ENCODE measurements at places on chromosomes 11 and 22. TPM values are rescaled to one million over a fixed set of nuclear protein-coding genes. Genes with fewer than 3 reads are reported as not detected.

DNA sequence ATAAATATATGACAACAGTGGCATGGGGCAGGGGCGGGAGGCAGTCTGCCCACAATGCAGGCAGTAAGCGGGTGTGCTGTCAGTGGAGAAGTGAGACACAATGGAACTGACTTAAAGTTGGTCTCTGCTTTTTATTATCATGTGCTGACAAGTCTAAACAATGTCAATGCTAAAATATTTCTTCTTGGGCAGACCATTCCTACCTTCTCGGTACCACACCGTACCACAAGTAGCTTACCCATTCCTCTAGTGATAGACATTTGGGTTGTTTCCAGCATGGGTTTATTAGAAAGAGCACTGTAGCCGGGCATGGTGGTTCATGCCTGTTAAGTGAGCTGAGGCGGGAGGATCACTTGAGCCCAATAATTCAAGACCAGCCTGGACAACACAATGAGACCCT lies 2.6 kb upstream of the CHADL start:
- no peak for DNase-seq

DNA sequence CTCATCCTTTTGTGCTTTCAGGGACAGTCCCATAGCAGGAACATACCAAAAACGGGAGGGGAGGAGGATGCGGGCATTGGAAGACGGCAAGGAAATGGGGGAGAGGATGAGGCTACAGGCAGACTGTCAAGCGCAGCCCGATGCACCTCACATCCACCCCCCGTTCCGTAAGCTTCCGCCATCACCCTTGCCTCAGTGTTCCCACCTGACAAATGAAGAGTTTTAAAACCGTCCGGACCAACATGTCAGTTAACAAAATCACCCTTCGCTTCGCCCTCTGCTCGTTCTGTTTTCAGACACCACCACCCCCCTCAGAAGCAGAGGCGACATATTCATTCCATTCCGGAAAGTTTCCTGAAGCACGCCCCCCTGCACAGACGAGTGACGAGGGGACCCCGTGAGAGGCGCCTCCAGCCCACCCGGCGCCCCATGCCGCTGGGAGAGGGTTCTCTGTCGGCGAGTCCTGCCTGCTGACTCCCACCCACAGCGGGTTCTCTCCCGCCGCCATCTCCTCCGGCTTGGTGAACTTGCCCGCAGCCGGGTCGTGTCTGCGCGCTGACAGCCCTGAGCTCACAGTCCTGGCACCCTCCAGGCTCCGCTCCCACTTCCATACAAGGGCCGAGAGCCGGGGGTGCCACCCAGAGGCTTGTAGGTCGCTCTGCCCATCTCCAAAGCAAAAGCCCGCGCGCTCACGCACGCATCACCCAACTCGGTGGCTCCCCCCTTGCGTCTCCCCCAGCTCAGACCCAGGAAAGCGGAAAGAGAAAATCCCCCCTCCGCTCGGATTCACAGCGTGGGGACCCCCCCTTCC lies 1.5 kb downstream of the IGSF9B start:
- peak; percentile 34 for DNase-seq

DNA sequence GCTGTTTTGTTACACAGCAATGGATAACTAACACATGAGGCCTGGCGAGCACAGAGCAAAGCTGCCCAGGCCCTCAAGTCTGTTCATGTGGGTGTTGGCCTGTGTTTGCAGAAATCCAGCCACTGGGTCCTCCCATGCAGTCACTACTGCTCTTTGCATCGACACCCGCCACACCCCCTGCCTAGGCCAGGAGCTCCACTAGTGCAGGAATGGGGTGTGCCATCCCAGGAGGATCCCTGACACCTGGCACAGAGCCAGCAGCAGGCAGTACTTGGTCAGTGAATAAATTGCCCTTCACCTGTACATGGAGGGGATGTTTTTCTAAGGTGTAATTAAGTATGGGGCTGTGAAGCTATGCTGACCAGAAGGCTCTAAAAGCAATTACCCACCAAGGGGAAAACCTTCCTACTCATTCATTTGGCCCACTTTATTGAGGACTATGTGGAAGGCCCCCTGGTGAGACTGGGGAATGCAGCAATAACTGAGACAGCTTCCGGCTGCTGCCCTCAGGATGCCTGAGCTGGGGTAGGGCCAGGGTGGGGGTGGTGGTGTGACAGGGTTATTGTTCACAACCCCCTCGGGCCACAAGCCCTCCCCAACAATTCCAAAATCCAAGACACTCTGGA lies 160.8 kb downstream of the CRYBB2 start:
- no peak for DNase-seq

DNA sequence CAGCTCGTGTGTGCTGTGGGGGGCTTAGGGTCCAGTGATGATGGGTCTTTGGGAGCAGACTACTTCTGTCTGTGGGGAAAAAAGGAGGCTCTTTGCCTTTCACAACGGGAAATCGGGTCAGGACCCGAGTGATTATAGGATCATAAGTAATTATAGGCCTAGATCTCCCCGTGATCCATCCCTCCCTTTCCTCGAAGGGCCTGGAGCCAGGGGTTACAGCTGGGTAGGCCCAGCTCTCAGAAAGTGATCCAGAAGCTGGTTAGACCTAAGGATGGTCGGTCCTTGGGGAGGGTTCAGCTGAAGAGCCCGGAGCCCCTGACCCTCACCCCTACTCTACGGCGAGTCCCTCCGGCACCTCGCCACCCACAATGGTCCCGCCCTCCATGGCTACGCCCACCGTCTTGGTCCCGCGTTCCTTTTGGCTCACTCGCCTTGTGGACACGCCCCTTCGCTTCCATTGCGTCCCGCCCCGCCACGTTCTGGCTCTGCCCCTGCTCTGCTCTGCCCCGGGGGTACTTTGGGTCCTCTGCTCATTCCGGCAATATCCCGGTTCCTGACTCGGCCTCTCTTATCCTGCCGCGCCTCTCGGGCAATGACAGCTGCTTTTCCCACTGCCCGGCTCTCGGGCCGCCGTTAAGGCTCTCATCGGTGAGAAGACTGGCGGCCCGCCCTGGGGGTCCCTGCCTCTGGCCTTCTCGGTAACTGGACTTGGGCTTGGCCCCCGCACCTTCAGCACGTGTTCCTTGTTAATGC lies 5.0 kb downstream of the IGSF22 start:
- peak; percentile 66 for DNase-seq

GRCh38 chr11:30282289-30282631 lies 40.6 kb upstream of the ARL14EP start:
- DNase-seq, result no peak

GRCh38 chr11:5691964-5692361 lies 2.4 kb downstream of the TRIM22 start:
- no peak for DNase-seq

DNA sequence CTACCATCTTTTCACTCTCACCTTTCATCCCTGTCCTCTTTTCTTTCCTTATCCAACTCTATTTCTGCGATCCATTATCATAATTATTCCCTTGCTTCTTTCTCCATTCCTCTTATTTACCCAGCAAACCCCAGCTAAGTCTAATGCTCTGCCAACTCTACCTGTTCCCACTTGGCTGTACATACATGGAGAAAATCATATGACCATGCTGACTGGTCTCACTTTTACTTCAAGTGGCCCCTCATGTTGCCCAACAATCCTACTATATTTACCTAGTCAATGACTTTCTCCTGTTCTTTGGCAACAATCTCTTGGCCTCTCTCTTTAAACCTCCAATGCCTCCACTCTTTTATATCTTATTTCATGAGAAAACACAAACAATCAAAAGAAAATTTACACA lies 94.1 kb downstream of the USP35 start:
- DNase-seq, result no peak

DNA sequence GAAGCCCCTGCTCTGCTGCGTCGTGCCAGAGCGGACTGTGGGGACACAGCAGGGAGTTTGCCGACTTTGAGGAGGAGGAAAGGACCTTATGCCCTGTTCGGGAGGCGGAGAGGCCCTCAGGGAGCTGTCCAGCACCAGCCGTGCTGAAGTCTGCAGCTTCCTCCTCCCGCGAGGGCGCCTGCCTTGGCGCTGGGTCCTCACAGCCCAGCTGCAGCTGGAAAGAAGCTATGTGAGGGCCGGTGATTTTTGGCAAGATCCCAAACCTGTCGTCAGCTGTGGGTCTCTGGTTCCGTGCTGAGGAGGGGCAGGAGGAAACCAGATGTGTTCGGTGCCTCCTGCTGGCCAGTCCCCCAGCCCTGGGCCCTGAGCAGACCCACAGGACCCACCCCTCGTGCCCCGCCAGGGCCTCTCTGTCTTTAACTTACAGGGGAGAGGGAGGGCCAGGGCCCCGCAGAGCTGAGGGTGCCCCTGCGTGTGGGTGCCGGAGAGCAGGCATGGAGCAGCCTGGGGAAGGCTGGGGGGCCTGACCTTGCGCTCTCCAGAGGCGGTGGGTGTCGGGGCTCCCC lies 12.0 kb downstream of the BRSK2 start:
- peak; percentile 63 for DNase-seq

- DNase-seq, result no peak
Measured at GRCh38 chr11:113023228-113023627, 62.0 kb downstream of the NCAM1 start.

DNA sequence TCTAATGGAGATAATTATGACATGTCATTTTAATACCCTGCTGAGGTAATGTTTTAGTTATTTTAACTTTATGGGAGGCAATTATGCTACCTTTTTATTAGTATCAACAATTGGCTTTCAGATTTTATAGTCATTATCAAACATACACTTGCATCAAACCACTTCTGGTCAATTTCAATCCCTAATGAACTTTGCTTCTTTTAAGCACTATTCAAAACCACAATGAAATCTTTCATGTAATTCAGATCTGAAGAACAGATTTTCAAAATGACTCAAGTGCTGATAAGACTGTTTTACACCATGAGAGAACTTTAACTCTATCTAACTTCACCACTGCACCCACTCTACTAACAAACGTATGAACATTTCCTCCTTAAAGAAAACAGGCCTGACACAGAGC lies 25.9 kb upstream of the CCDC34 start:
- no peak for DNase-seq

DNA sequence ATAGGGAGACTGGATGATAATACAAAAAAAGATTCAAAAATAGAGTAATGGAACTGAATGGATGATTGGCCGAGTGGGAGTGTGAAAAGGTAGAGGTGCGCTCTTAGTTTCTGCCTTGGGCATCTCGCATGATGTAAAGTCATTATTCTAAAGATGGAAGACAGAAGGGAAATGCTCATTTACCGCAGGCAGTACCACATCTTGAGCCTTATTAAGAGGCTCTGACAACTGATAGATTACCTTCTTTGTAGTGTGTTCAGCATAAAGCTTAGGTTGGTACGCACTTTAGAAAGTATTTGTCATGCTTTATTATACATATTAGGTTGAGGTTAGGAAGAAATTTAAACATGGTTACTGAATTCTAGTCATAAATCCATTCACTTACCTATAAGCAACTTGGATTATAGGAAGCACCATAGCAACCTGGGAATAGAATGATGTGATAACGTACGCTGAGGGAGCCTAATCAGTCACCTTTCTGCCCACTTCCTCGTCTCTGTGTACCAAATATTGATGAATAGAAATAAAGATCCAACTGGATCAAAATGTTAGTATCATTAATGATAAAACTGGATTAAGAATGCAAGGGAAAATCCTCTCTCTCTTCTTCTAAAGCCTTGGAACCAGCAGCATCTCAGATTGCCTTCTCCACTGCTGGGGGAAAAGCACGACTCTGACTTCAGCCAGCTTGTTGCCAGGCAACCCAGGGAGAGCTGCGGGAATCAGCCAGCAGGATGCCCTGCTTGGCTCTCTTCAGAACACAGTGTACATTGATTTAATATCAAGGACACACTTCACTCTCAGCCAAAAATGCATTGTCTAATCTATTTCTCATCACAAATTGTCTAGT lies 29.0 kb upstream of the VWA5A start:
- peak; percentile 65 for DNase-seq

DNA sequence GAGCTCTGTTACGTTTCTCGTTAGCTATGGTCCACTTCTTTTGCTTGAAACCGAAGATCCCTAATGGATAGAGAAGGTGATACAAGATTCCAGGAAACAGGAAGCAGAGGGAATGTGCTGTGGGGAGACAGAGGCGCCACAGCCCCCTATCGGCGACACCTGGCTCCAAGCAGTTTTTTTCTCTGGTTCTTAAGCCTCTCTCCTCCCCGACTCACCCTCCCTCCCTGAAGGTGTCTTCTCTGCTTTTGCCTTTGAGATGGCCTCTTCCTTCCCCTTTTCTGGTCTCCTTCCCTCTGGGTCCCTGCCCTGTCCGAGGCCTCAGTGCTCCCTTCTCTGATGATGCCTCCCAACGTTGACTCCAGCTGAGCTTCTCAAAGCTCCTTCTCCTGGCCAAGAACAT lies 14.2 kb upstream of the APOBEC3A start:
- no peak for DNase-seq

DNA sequence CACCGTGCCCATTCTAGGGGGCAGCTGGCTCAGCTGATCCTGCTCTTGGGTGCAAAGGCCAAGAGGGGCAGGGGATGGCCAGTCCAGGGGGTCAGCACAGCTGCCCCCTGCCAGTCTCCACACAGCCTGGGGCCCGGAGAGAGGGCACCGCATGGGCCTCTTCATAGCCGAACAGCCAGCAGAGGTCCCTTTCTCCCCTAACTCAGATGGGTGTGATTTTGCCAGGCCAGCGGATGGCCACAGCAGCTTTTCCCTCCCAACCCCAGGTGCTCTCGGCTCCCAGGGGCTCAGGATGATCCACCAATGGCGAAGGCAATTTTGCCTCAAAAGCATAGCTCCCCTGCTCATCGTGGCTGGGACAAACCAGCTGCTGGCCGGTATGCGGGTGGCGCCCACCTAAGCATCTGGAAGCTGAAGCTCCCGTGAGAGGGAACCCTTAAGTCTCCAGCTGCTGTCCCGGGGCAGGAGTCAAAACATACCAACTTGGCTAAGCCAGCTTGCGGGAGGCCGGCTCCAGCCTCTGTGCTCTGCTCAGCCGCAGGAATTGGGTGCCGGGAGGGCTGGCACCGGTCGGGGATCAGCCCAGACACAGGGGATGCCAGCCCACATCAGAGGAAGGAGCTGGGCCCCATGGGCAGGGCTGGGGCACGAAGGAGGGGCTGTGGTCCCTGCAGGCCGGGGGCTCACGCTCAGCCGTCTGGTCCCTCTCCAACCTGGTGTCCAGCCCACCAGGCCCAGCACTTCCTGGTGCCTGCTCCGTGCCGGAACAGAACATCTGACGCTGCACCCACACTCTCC lies 30.5 kb upstream of the GNB1L start:
- no peak for DNase-seq

- no peak for DNase-seq
Measured at GRCh38 chr11:27304514-27304913, 58.5 kb downstream of the CCDC34 start.

DNA sequence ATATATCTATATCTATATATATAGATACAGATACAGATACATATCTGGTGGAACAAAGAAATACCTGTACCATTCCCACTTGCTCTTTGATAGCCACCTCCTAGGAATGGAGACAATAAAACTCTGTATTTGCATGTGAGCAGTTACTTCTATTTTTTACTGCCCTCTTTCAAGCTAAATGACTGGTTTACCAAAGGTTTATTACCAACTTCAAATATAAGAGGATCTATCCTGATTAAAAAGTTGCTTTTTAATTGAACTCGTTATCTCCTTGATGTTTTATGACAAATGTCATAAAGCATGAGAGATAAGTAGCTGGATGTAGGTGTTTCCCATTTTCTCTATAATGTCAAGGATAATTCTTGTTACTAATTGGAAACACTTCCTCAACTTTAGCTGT lies 21.7 kb upstream of the GRIK4 start:
- no peak for DNase-seq

GRCh38 chr11:61777234-61778090 lies 14.9 kb downstream of the TMEM258 start:
- DNase-seq, result peak; percentile 29

GRCh38 chr11:24132471-24132870 lies 364.4 kb upstream of the LUZP2 start:
- no peak for DNase-seq

Gene MMP12
- not detected for total RNA-seq

Gene C11orf97
- total RNA-seq, result not detected

Gene C11orf68
- 12.6 TPM for total RNA-seq

Gene TMPRSS13
- total RNA-seq, result 0.47 TPM

Gene PKP3
- under 0.01 TPM for total RNA-seq
